ENCODE measurements at places on chromosomes 1 and 21.

DNA sequence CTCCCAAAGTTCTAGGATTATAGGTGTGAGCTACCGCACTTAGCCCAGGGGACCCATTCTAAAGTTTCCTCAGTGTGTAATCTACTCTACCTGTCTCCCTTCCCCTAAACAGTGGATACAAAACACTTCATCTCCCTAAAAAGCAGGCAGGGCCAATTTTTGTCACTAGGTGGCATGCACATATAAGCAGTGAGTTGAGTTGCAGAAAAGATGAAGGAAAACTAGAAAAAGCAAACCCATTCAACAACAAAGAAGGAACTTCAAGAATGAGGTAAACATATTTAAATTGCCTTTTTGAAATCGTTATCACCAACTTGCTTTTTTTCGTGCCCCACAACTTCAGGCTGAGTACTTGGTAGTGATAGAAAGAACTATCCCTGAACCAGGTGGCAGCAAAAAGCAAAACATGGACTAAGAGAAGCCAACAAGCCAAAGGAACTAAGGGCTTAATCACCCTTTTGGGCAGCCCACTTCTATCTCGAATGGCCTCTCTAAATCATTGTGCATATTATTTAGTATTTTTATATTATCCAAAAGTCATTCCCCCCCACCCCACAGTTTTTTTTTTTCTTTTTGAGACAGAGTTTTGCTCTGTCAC, 19.7 kb upstream of the ALDH9A1 start:
- DNase-seq = peak; percentile 24

DNA sequence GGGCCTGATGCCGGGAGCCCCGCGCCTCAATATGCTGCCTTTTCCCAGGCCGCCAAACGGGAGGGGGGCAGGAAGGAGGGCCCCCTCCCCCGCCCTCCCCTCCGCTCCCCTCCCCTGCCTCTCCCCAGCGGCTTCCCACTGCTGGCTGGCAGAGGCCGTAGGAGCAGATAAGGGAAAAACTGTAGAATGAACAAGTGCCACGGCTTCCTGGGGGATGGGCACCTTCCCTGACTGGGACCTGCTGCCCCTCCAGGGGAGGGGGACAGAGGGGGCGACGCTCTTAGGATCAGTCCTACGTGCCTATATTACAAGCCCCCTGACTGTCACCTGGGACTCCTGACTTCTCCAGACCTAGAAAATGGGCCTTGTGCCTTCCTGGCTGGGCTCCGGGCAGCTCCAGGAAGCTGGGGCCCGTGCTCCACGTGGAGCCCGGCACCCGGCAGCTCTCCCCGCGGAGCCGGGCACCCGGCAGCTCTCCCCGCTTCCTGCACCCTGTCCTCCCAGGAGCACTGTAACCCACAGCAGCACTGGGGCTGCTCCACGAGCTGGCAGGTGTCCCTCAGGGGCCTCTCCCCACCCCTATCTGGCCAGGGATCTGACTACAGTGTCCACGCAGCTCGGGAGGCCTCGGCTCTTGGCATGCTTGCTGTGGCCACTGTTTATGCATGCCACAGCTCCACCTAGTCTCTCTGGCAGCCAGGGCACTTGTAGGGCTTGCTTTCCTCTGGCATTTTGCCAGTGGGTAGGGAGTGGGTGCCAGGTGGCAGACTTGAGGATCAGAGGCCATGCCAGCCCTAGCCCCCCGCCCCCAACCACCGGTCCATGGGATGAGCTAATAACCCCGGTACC, 674 bp upstream of the HES5 start:
- no peak for DNase-seq

DNA sequence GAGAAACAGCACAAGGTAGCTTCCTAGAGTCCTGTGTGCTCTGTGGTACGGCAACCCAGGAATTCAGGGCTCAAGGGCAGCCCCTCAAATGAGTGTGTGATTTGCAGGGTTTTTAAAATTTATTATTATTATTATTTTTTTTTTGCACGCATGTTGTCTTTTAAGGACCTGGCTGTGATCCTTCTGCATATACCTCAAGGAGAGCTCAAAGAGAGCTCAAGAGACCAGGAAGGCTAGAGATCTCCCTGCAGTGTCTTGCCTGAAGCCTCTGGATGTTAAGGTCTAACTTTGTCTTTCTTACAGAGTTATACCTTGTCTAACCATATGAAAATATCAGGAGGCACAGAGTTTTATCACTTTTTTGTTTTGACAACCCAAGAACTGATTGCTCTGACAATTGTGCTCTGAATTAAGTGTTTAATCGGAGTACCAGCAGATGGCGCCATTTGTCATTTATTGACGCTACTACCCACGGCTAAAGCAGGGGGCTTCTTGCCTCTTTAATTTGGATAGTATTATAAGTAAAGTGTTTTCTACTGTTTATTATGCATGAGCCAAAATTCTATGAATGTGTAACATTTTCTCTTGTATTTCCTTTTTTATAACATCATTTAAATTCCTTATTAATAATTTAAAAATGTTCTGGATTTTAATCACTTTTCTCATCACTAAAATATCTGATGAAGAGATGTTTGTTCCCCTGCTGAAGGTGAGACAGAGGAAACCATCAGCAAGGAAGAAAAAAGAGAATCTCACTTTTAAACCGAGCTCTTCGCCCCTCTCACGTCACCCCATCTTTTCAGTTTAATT, 35.8 kb upstream of the LMO4 start:
- peak; percentile 58 for DNase-seq

- no peak for DNase-seq
These were observed 38.4 kb upstream of the ZNF281 start for GRCh38 chr1:200448034-200448762.

DNA sequence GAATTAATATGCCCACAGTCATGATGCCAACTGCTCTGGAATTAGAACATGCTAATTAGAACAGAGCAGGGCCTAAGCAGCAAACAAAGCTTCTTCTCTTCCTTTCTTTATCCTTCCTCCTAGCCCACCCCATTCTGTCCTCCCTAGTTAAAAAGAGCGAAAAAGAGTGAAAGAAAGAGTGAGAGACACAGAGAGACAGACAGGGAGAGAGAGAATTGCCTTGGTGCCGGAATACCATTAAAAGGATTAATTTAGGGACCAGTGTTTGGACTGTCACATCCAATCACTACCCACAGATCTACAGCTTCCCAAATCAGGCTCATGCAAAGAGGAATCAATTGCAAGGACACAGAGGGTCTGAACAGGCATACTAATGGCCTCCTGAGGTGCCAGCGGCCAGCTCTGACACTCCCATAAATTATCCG, 7.0 kb downstream of the ERI3 start:
- no peak for DNase-seq

- no peak for DNase-seq
These were observed 43.2 kb upstream of the C1orf185 start for GRCh38 chr1:51058858-51059257.

DNA sequence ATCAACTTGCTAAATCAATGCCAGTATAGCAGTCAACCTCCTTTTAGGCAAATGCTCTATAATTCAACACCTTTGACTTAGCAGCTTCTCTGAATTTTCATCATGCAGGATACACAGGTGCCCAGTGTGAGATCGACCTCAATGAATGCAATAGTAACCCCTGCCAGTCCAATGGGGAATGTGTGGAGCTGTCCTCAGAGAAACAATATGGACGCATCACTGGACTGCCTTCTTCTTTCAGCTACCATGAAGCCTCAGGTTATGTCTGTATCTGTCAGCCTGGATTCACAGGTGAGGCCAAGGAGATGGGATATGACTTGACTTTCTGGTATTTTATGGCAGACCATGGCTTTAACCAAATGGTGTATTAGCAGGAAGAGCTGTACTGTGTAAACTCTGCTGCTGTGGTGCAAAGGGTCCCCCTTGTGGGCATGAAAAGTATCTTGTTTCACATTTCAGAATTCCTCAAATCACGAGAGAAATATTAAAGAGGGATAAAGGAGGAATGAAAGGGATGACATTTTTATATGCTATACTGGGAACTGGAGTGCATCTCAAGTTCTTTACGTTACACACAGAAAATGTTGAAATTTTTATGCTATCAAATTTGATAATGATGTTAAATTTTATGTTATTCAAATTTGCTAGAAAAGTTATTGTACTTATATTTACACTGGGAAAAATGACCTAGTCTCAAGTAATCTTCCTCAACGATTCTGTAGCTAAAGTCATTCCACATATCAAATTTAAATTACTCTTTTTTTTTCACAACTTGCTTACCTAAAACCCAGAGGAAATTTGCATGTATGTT, 88.9 kb downstream of the CRB1 start:
- DNase-seq = no peak

- DNase-seq = no peak
These were observed 101.5 kb upstream of the SLFNL1 start for GRCh38 chr1:41122851-41123518.

DNA sequence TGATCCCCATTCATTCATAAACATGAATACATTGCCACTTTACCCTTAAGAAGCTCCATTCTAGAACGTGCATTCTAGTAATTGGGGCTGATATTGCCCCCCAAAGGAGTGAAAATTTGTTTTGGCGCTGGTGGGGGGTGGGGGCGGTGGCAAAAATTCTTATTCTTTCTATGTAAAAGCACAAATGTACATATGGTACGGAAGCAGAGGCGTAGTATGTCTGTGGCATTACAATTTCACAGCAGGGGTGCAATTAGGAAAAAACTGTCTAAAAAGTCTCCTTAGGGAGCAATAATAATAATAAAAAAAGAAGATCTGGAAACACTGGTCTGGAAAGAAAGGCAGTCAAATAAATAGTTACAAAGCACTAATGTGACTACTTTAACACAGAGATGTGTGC, 40.4 kb upstream of the TMEM51 start:
- DNase-seq = no peak

GRCh38 chr21:35019631-35020032, 29.5 kb downstream of the RUNX1 start:
- no peak for DNase-seq

All from effector memory CD8-positive, alpha-beta T cell (primary cell).